ENCODE measurements at places on chromosomes 2 and 18.

DNA sequence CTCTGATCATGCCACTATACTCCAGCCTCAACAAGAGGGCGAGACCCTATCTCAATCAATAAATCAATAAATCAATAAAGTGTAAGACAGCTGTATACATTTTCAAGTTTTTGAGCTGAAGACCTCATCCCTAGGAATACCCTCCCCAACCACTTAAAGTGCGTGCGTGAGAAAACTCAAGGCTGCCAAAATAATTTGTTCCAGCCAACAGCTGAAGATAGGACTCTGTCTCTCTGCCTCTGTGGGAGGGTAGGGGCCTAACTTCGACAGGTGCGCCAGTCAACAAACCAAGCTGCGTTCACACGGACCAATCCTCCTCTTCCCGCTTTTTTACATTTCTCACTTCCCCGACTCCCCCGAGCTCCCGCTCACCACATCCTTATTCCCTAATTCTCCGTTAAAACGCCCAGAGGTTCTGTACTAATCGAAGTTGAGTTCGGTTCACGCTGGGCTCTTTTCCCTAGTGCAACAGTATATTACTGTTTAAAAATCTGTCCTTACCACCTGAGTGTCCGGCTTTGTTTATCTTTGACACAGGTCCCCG is 618 bp downstream of the POLR2D start:
- peak; percentile 39 for DNase-seq

DNA sequence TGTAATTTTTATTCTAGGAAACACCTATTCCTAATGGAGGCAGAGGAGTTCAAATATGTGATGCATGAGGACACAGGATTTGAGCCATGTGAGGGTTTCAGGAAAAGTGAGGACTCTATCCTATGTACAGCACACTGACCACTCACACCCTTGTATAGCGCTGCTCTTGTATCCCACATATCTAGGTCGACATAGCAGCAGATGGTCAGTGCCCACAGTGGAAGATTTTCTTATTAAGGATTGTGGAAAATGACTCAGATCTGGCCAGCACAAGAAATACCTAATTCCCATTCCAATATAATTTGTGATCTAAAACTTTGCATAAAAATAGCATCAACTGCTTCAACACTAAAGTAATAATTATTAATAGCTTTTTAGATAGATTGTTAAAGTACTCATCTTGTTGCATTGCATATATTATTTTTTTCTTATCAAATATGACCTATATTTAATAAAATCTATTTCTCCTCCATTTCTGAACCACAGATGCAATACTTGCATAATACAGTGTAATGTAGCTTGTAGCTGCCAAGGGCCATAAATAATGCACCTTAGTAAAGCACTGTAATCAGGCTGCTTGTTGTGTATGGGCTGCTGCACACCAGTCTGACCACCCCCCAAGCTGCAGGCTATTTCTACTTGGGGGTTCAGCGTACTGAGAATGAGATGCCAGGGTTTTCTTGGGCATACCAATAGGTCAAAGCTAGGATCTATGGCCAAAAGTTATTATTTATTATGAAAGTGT is 442.2 kb upstream of the CWC22 start:
- DNase-seq, result no peak

DNA sequence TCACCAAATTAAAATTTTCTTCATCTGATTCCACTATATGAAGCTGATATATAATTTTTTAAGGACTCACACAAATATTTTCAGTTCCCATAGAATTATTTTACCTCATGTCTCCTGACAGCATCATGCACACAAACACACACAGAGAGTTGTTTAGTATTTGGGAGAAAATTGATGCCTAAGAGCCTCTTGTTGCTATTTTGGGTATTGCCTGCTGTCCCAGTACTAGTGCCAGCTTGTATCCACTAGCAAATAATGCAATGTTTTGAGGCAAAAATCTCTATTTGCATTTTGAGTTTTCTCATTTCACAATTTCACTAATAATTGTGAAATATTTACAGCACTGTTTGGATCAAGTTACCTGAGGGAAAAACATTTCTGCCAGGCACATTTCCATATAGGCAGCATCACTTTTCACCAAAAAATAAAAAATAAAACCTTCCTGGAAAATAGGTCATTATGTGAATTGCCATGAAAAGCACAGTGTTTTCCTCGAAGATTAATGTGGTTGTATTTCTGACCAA is 328.2 kb downstream of the KCNJ3 start:
- no peak for DNase-seq

GRCh38 chr18:32337821-32338220 is 132.9 kb downstream of the GAREM1 start:
- DNase-seq, result no peak

DNA sequence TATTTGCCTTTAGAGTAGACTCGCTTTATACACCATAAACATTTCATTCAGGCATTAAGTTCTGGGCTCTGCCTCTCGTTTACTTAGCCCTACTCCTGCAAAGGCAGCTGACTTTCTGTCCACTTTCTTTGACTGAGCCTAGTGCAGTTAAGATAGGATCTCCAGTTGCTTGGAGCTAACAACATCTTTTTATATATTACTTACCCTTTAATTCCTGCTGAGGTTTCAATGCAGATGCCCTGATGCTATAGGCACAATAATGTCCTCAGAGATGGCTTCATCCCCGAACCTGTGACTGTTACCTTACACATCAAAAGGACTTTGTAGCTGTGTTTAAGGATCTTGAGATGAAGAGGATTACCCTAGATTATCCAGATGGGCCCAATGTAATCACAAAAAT is 505.8 kb upstream of the TNP1 start:
- DNase-seq, result no peak

GRCh38 chr2:183060571-183061231 is 17.8 kb upstream of the DUSP19 start:
- no peak for DNase-seq

GRCh38 chr18:55272510-55273243 is 313.4 kb upstream of the CCDC68 start:
- DNase-seq, result no peak

- peak; percentile 45 for DNase-seq
Measured at GRCh38 chr18:48541026-48541746, 2.4 kb downstream of the CTIF start.

DNA sequence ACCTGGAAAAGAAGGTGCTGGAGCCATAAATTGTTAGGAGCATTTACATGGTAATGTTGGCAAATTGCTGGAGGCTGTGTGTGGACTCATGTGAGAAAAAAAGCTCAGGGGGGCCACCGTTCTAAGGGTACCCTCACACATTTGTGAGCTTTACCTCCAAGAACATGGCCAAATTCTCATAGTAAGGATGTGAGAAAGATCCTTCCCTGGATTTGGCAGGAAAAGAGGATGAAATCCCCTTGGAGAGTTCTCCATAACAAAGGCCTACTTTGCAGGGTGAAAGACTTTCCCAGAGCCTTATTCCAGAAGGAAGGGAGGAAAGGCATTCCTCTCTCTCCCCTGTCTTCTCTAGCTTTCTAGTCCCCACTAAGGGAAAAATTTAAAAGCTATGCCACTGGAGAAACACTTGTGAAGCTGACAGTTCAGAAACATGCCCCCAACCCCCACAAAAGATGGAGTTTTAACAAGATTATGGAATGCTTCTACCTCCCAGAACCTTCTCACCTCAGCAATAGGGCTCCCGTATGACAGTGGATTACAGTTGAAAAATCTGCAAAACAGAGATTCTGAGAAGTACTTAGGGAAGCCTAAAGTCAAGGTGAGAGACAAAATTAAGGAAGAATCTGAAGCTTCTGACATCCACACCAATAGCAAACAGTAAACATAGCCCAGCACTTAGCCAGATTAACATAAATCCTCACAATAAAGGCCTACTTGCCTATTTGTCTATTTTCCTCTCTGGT is 20.2 kb upstream of the ERMN start:
- DNase-seq, result no peak

DNA sequence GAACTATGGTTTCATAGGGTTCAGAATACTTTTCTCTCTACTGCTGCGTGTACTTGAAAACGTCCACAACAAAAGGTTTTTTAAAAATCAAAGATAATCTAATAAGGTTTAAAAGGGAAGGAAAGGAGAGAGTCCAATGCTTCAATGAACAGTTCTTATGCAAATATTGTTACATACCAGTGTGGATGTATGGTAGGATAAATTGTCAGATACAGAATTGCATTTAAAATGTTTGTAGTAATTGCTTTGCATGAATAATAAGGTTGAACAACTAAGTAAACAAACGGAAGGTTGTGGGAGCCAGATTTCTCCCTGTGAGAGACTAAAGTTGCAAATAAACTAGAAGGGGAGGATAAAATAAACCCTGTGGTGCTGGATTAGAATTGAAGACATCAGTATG is 53.8 kb upstream of the RBBP8 start:
- no peak for DNase-seq

- peak; percentile 23 for DNase-seq
Measured at GRCh38 chr2:147623328-147623727, 221.5 kb upstream of the ACVR2A start.

GRCh38 chr2:60957643-60958042 is 59.9 kb upstream of the PEX13 start:
- no peak for DNase-seq

GRCh38 chr2:238847841-238848690 is at the start of gene TWIST2:
Gene TWIST2, plus strand, starts transcription at chr2:238848085. Its CDS starts 131 bp downstream, at chr2:238848216.
- no peak for DNase-seq

GRCh38 chr2:120482334-120482733 is 136.4 kb downstream of the INHBB start:
- DNase-seq, result no peak

- DNase-seq, result no peak
Measured at GRCh38 chr2:132477436-132477835, 60.8 kb downstream of the GPR39 start.

DNA sequence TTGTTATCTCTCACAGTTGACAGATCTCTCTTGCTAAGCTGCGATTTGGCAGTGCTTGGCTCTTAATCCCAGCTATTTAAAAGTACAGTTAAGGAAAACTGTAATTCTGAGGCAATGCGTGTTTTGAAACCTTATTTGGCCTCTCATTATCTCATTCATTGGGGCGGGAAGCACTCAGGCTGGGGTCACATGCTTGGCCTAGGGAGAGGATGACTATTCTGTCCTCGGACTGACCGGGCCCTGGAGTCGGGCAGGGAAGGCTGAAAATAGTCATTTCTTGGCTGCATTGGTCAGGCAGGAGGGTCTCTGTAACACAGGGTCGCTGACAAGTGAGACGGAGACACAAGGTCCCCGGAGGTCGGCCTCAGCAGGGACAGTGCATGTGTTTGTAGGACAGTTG is 20.2 kb upstream of the EMILIN2 start:
- DNase-seq, result no peak

DNA sequence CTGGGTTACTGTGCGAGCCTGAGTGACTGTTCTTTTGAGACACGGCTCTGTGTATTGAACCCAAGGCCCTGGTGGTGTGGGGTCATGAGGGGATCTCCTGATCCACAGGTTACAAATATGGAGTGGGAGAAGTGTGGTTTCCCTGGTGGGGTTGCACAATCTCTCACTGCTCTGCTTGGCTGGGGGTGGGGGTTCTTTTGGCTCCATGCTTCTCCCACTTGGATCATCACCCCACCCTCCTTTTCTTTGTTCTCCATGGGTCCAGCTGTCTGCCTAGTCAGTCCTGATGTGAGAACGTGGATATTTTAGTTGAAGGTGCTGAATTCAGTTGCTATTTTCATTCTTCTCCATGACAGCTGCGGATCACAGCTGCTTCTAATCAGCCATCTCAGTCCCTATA is 37.8 kb downstream of the AGPS start:
- DNase-seq, result no peak

GRCh38 chr18:63590373-63590772 is 3.2 kb downstream of the SERPINB13 start:
- no peak for DNase-seq

DNA sequence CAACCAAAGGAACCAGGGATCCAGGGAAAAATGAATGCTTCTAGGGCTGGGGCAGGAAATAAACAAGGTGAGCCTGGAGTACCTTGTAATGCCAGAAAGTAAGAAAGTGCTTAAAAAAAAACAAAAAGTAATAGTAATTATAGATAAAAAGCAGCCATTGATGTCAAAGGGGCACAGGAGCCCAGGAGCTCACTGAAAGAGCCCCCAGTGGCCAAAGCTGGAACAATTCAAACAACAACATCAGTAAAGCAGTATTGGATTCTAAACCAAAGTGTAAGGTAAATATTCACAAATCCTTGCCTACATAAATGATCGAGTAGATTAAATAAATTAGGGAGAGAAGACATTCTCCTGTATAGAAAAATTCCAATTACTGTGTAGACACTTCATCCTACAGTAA is 114.3 kb upstream of the ARL4C start:
- peak; percentile 8 for DNase-seq

- no peak for DNase-seq
Measured at GRCh38 chr2:135615404-135615803, 84.1 kb downstream of the R3HDM1 start.

- DNase-seq, result no peak
Measured at GRCh38 chr18:23671564-23671963, 8.9 kb upstream of the ANKRD29 start.

GRCh38 chr2:26725521-26725820 is 32.9 kb downstream of the KCNK3 start:
- no peak for DNase-seq
